ENCODE measurements at places on chromosomes 7 and 10.

- H3K27ac ChIP-seq: no peak overlapping the region
- H3K36me3 ChIP-seq: no peaks in the 10 kb centered on the region
- H3K4me1 ChIP-seq: no peaks in the 10 kb centered on the region
- peaks cover 4% of the 10 kb centered on the region for H3K27me3 ChIP-seq
- no peak for DNase-seq
Measured at GRCh38 chr10:7090529-7090928, 320.3 kb downstream of the SFMBT2 start.

GRCh38 chr7:130278860-130279259 is 12.2 kb downstream of the CPA2 start:
- no peak overlapping the region for H3K4me3 ChIP-seq
- no peak for DNase-seq
- H3K36me3 ChIP-seq: no peaks in the 10 kb centered on the region
- peaks cover 18% of the 10 kb centered on the region for H3K4me1 ChIP-seq

DNA sequence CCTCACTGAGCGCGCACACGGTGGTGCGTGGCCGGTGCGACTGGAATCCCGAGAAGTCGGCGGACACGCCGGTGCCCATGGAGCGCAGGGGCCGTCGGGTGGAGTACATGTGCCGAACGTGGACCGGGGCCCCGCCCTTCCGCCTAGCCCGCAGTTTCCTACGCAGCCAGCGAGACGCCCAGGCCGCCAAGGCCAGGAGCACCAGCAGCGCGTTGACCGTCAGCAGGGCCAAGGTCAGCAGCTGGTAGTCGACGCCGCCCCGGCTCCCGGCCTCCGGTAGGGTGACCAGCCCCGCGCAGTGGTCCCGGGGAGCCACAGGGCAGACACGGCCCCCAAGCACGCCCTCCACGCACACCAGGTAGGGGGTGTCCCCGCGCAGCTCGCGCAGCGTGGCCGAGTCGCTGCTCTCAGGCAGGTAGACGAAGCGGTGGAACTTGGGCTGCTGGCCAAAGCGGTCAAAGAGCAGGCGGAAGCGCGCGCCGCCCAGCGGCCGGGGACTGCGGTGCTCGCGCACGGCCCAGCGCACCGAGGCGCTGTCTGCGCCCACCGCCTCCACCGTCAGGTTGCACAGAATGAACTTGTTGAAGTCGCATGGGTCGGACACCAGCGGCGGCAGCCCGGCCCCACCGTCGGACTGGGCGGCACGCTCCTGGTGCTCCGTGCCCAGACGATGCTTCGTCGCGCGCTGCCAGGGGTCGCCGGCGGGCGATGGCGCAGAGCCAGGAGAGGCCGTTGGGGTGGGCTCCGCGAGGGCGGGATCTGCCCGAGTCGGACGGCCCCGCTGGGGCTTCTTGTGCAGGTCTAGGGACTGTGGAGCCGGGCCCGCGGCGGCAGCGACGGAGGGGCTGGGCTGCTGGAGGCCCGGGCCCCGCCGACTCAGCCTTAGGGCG is 2.2 kb downstream of the TRIL start:
- H3K27ac ChIP-seq: no peak overlapping the region
- peaks cover 4% of the 10 kb centered on the region for H3K4me1 ChIP-seq
- no peaks in the 10 kb centered on the region for H3K36me3 ChIP-seq
- H3K4me3 ChIP-seq: no peak overlapping the region
- H3K27me3 ChIP-seq: peaks cover 68% of the 10 kb centered on the region

GRCh38 chr7:50832744-50833143 is 50.0 kb upstream of the GRB10 start:
- H3K27me3 ChIP-seq: peaks cover 44% of the 10 kb centered on the region
- H3K36me3 ChIP-seq: peaks cover 1% of the 10 kb centered on the region

DNA sequence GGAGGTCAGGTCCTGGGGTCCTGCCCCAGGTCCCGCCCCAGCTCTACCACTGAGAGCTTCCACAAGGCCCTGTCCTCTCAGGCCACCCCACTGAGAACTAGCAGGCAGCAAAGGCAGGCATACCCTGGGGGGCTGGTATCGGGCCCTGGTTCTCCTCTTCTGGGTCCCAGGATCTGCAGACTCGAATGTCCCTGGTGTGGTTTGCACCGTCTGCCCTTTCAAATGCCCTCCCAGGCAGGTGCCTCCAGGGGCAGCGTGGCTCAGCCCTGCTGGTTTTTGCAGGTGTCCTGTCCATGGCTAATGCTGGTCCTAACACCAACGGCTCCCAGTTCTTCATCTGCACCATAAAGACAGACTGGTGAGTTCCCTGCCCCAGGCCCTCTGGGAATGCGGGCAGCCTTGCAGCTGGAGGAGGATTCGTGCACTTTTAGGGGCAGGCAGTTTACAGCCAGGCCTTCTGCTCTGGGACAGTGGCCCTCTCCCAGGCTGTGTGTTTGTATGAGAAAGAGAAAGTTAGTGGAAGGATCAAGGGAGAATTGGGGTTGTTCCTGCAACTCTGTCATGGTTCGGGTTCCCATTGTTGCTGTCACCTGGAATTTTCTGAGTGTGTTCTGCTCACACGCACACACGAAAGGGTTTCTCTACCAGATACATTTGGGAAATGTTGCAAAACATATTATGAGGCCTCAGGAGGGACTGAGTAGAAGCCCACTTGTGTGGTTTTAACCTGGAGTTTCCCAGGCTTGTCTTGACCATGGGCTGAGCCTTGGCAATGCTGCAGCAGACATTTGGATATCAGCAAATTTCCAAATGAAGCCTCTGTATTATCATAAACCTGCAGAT is 5.0 kb downstream of the PPIF start:
- peak overlapping the region; percentile 23 for H3K4me3 ChIP-seq
- DNase-seq: peak; percentile 55
- H3K36me3 ChIP-seq: peaks cover 82% of the 10 kb centered on the region
- H3K27ac ChIP-seq: peak overlapping the region; percentile 70
- H3K27me3 ChIP-seq: no peaks in the 10 kb centered on the region

- no peak overlapping the region for H3K27ac ChIP-seq
- H3K36me3 ChIP-seq: no peaks in the 10 kb centered on the region
- peaks cover 13% of the 10 kb centered on the region for H3K27me3 ChIP-seq
- no peak overlapping the region for H3K4me3 ChIP-seq
- H3K4me1 ChIP-seq: no peaks in the 10 kb centered on the region
Measured at GRCh38 chr10:111221682-111222480, 145.1 kb downstream of the ADRA2A start.

GRCh38 chr7:96987719-96988118 is 17.6 kb upstream of the DLX6 start:
- peaks cover under 1% of the 10 kb centered on the region for H3K4me1 ChIP-seq
- peaks cover 56% of the 10 kb centered on the region for H3K27me3 ChIP-seq
- H3K36me3 ChIP-seq: no peaks in the 10 kb centered on the region
- DNase-seq: no peak
- no peak overlapping the region for H3K4me3 ChIP-seq

GRCh38 chr7:71015252-71015900 is 116.6 kb upstream of the GALNT17 start:
- H3K36me3 ChIP-seq: no peaks in the 10 kb centered on the region
- no peak overlapping the region for H3K27ac ChIP-seq
- H3K4me1 ChIP-seq: no peaks in the 10 kb centered on the region
- no peak overlapping the region for H3K4me3 ChIP-seq
- DNase-seq: no peak

- H3K36me3 ChIP-seq: no peaks in the 10 kb centered on the region
- H3K4me3 ChIP-seq: no peak overlapping the region
- no peak overlapping the region for H3K27ac ChIP-seq
- no peak for DNase-seq
- no peaks in the 10 kb centered on the region for H3K4me1 ChIP-seq
Measured at GRCh38 chr7:10343108-10343507, 630.6 kb upstream of the PHF14 start.

GRCh38 chr7:55438757-55439525 is 73.8 kb downstream of the LANCL2 start:
- no peak overlapping the region for H3K4me3 ChIP-seq
- H3K27ac ChIP-seq: no peak overlapping the region
- H3K4me1 ChIP-seq: peaks cover 17% of the 10 kb centered on the region

DNA sequence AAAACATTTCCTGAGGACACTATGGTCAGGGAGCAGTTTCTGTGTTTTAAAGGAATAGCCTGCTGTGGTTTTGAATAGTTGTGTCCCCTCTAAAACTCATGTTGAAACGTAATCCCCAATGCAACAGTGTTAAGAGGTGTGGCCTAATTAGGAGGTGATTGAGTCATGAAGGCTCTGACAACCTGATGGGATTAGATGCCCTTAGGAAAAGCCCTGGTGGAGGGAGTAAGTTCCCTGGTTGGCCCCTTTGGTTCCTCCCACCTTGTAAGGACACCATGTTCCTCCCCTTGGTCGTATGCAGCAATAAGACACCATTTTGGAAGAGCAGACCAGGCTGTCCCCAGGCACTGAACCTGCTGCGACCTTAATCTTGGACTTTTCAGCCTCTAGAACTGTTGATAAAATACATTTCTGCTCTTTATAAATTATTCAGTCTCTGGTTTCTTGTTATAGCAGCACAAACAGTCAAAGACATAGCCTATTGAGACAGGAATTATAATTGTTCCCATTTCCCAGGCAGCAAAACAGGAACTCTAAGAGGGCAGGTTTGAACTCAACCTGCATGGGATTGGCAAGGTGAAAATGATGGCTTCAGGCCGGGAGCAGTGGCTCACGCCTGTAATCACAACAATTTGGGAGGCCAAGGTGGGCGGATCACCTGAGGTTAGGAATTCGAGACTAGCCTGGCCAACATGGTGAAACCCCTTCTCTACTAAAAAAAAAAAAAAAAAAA is 20.5 kb upstream of the TNS3 start:
- H3K4me1 ChIP-seq: no peaks in the 10 kb centered on the region
- H3K4me3 ChIP-seq: no peak overlapping the region
- no peak overlapping the region for H3K27ac ChIP-seq
- H3K36me3 ChIP-seq: no peaks in the 10 kb centered on the region
- no peak for DNase-seq
- H3K27me3 ChIP-seq: no peaks in the 10 kb centered on the region

- DNase-seq: no peak
- H3K27ac ChIP-seq: no peak overlapping the region
Measured at GRCh38 chr7:137492889-137493288, 149.4 kb upstream of the PTN start.

DNA sequence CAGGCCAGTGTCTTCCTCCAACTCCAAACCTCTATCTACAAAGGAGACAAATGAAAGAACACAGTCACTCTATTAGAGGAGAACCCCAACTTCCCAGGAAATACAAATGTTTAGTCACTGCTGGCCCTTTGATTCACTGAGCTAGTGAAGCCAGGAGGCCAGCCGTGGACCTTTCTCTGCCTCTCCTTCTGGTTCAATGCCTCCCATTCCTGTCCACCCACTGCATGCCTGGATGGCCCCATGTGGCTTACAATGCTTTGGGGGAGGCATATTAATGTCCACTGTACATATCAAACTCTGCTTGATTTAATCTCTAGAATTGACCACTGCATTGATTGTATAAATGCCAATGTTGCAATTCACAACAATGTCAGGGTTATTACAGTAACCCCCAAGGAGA is 687.3 kb downstream of the KCNMA1 start:
- DNase-seq: no peak
- H3K4me1 ChIP-seq: no peaks in the 10 kb centered on the region
- no peak overlapping the region for H3K4me3 ChIP-seq
- H3K27me3 ChIP-seq: no peaks in the 10 kb centered on the region
- H3K36me3 ChIP-seq: no peaks in the 10 kb centered on the region
- no peak overlapping the region for H3K27ac ChIP-seq

DNA sequence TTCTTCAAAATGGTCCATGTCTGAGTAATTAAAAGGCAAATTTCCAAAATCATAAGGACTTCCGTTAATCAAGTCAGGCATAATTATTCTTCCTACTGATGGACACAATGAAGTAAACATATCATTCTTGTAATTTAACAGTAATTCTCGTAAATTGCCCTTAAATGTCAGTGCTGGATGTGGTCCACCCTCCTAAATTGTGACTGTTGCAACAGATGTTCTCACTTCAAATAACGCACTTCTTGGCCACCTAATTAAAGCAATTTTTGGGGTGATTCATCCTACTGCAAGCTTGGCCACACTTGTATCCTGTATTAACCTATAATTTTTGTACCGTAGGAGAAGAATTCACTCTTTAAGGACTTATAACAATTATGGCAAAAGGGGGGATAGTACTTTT is 1.9 kb downstream of the COL1A2 start:
- H3K36me3 ChIP-seq: no peaks in the 10 kb centered on the region
- H3K4me1 ChIP-seq: peaks cover 27% of the 10 kb centered on the region
- H3K4me3 ChIP-seq: no peak overlapping the region
- peaks cover 6% of the 10 kb centered on the region for H3K27me3 ChIP-seq
- DNase-seq: no peak

DNA sequence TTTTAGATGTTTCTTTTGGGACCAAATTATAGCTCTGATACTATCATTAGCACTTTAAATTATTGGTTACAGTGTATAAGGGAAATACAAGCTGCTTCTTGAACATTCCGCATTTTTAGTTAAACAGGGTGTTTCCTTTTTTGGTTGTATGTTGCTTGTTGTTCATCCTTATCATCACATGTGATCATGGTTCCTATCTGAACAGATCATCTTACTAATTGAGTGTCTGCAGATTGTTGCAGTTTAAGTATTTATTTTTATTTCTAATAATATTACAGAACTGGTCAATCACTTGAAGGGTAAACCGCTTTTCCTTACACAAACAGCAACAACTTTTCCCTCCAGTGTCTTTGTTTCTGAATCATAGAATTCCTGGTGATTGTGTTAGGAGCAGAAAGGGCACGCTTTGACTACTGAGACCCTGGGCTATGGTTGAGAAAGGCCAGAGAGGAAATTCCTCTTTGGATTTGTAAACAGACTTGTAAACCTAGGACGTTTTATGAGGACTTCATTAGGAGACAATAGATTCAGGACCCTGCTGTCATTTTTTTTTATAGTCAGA is 37.2 kb downstream of the CHN2 start:
- no peak overlapping the region for H3K27ac ChIP-seq
- peaks cover 2% of the 10 kb centered on the region for H3K4me1 ChIP-seq
- no peak overlapping the region for H3K4me3 ChIP-seq

GRCh38 chr7:81273601-81274397 is 354.9 kb upstream of the SEMA3C start:
- H3K27me3 ChIP-seq: no peaks in the 10 kb centered on the region
- H3K27ac ChIP-seq: no peak overlapping the region
- DNase-seq: no peak
- no peaks in the 10 kb centered on the region for H3K4me1 ChIP-seq
- no peaks in the 10 kb centered on the region for H3K36me3 ChIP-seq
- H3K4me3 ChIP-seq: no peak overlapping the region

- peak; percentile 68 for DNase-seq
- peak overlapping the region; percentile 90 for H3K27ac ChIP-seq
- peak overlapping the region; percentile 84 for H3K4me3 ChIP-seq
- H3K36me3 ChIP-seq: peaks cover 26% of the 10 kb centered on the region
Measured at GRCh38 chr10:80203835-80204676, 1.3 kb downstream of the ANXA11 start.

- H3K27me3 ChIP-seq: peaks cover 7% of the 10 kb centered on the region
- no peak overlapping the region for H3K27ac ChIP-seq
- DNase-seq: no peak
- H3K4me3 ChIP-seq: no peak overlapping the region
- H3K4me1 ChIP-seq: no peaks in the 10 kb centered on the region
Measured at GRCh38 chr7:29131678-29132077, 14.7 kb downstream of the CPVL start.

GRCh38 chr7:22586101-22586785 is 86.3 kb upstream of the STEAP1B start:
- peaks cover 8% of the 10 kb centered on the region for H3K4me1 ChIP-seq
- H3K36me3 ChIP-seq: no peaks in the 10 kb centered on the region
- no peak overlapping the region for H3K4me3 ChIP-seq
- H3K27ac ChIP-seq: no peak overlapping the region
- no peak for DNase-seq

- H3K27me3 ChIP-seq: no peaks in the 10 kb centered on the region
- no peak for DNase-seq
- H3K27ac ChIP-seq: no peak overlapping the region
- H3K36me3 ChIP-seq: no peaks in the 10 kb centered on the region
- H3K4me1 ChIP-seq: no peaks in the 10 kb centered on the region
Measured at GRCh38 chr10:59099481-59099880, 77.0 kb upstream of the PHYHIPL start.

- no peak overlapping the region for H3K27ac ChIP-seq
- no peak overlapping the region for H3K4me3 ChIP-seq
- H3K4me1 ChIP-seq: no peaks in the 10 kb centered on the region
- no peaks in the 10 kb centered on the region for H3K36me3 ChIP-seq
Measured at GRCh38 chr7:80372415-80372814, 139.4 kb downstream of the GNAT3 start.
